Lower lobe of right lung (tissue), 2 donors: ENCODE measurements at places on chromosomes 6 and 20. TPM values are rescaled to one million over a fixed set of nuclear protein-coding genes. Genes with fewer than 3 reads are reported as not detected.

CCDC28A gene
- 30.8 TPM for total RNA-seq

ZMYND8 gene
- 57.6 TPM for total RNA-seq

CLVS2 gene
- total RNA-seq: 0.03 TPM

AK9 gene
- total RNA-seq: 13.9 TPM

- H3K27me3 ChIP-seq: peaks cover 29% of the 10 kb centered on the region
- no peak overlapping the region for H3K4me3 ChIP-seq
- H3K4me1 ChIP-seq: peaks cover 36% of the 10 kb centered on the region
- H3K36me3 ChIP-seq: no peaks in the 10 kb centered on the region
- no peak overlapping the region for H3K27ac ChIP-seq
These were observed 44.3 kb downstream of the PDYN start for GRCh38 chr20:1949347-1950100.

DNA sequence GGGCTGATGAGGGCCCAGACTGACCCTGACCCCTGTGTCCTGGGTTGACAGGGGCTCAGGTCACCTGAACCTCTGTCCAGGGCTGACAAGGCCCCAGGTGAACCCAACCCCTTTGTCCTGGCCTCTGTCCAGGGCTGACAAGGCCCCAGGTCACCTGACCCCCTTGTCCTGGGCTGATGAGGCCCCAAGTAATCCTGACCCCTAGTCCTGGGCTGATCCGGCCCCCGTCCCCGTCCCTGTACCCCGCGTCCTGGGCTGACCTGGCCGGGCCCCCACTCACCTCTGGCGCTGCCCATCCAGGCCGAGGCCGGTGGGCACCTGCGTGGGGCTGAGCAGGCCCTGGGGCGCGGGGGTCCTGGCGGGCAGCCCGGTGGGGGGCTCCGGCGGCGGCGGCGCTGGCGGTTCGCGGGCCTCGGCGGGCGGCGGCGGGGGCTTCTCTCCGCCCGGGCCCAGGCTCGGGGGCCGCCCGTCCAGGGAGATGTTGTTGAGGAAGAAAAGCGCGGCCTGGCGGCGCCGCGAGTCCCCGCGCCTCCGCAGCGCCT, 379 bp downstream of the CABLES2 start:
- no peaks in the 10 kb centered on the region for H3K27me3 ChIP-seq
- no peak for DNase-seq
- H3K36me3 ChIP-seq: peaks cover 6% of the 10 kb centered on the region
- H3K4me1 ChIP-seq: peaks cover 34% of the 10 kb centered on the region

DNA sequence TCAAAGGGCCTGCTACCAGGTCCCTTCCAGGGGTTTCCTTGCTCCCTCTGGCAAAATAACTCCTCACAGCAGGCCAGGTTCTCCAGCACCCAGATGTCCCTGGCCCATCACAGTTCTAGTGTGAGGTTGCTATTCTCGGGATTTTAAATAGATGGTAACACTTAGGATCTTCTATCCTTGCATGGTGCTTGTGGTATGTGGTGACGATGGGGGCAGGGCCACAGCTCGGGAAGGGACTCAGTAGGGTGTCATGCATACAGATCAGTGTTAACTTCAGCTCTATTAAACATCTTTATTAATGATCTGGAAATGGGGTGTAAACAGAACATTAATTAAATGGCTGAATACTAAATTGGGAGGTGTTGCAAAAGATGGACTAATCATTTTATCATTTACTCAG, 323.8 kb downstream of the QKI start:
- H3K4me1 ChIP-seq: peaks cover 7% of the 10 kb centered on the region
- no peak overlapping the region for H3K27ac ChIP-seq
- no peaks in the 10 kb centered on the region for H3K36me3 ChIP-seq
- no peak overlapping the region for H3K4me3 ChIP-seq
- no peak for DNase-seq
- no peaks in the 10 kb centered on the region for H3K27me3 ChIP-seq

- no peak overlapping the region for H3K27ac ChIP-seq
- no peak overlapping the region for H3K4me3 ChIP-seq
- H3K4me1 ChIP-seq: no peaks in the 10 kb centered on the region
- no peaks in the 10 kb centered on the region for H3K27me3 ChIP-seq
- DNase-seq: no peak
These were observed 223.9 kb downstream of the PHF3 start for GRCh38 chr6:63859528-63859927.

DNA sequence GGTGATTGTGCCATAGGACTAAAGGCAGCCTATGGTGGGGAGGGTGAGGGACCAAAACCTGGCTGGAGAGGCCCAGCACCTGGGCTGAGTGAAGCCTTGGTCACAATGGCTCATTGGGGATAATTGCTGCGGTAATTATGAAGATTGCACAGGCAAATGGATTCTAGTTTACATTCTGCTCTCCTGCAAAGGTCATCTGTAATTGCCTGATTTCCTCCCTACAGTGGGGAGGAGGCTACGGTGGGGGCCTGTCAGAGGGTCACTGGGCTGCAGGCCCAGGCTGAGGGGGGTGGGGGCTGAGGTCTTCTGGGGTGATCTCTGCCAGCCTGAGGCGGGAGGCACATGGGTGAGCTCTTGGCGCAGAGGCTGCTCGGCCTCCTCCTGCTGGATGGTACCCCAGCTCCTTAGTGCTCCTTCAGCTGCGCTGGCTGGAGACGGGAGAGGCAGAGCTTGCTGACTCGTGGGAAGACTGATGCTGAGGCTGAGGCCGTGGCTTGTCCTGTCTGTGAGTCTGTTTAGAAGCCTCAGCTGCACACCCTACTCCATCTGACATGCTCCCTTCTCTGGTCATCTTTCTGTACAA, 30.3 kb downstream of the PACSIN1 start:
- H3K36me3 ChIP-seq: no peaks in the 10 kb centered on the region
- no peak for DNase-seq
- no peaks in the 10 kb centered on the region for H3K4me1 ChIP-seq
- H3K4me3 ChIP-seq: no peak overlapping the region
- H3K27ac ChIP-seq: no peak overlapping the region
- no peaks in the 10 kb centered on the region for H3K27me3 ChIP-seq

DNA sequence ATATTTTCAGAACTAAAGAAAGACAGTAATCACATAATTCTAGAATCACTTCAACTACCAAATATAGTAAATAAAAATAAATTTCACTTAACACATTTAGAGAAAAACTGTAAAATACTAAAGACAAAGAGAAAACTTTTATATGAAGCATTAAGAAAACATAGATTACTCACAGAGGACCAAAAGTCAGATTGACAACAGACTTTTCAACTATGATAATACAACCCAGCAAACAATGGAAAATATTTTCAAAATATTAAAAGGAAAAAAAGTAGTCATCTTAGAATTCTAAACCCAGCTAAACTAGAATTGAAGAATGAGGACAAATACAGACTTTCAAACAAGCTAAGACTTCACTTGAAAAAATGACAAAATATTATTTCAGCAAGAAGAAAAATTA, 164.8 kb upstream of the ARID1B start:
- H3K36me3 ChIP-seq: no peaks in the 10 kb centered on the region
- H3K4me3 ChIP-seq: no peak overlapping the region
- no peaks in the 10 kb centered on the region for H3K27me3 ChIP-seq
- DNase-seq: no peak
- H3K4me1 ChIP-seq: peaks cover 1% of the 10 kb centered on the region
